T-helper 1 cell (primary cell): ENCODE measurements at places on chromosomes 5 and 9.
A peak's percentile ranks its signal among the peaks of the same experiment; 100 is the strongest.

- no peak for DNase-seq
These were observed 14.0 kb upstream of the EGFL7 start for GRCh38 chr9:136648751-136649150.

- no peak for DNase-seq
These were observed 16.4 kb downstream of the JADE2 start for GRCh38 chr5:134541736-134542376.

GRCh38 chr5:181281077-181281983 is 20.4 kb upstream of the TRIM52 start:
- DNase-seq, result no peak

GRCh38 chr9:80994892-80995291 is 694.5 kb downstream of the TLE1 start:
- DNase-seq, result no peak

DNA sequence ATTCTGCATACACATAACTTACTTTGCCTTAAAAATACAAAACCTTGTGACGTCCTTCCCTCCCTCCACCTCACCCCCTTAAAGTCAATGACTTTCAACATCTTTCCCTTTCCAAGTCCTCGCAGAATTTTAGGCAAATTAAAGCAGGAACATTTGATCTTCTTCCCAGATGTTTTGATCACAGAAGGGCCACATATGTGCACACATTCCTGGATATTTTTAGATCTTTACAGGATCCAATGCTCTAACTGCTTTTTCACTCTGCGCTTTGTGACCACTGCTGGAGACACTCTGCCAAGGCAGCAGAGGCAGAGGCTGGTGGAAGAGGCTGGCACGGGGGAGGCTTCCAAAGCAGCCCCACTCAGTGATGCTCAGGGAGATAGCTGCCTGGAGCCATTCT is 130.7 kb downstream of the SEC61B start:
- DNase-seq, result no peak

DNA sequence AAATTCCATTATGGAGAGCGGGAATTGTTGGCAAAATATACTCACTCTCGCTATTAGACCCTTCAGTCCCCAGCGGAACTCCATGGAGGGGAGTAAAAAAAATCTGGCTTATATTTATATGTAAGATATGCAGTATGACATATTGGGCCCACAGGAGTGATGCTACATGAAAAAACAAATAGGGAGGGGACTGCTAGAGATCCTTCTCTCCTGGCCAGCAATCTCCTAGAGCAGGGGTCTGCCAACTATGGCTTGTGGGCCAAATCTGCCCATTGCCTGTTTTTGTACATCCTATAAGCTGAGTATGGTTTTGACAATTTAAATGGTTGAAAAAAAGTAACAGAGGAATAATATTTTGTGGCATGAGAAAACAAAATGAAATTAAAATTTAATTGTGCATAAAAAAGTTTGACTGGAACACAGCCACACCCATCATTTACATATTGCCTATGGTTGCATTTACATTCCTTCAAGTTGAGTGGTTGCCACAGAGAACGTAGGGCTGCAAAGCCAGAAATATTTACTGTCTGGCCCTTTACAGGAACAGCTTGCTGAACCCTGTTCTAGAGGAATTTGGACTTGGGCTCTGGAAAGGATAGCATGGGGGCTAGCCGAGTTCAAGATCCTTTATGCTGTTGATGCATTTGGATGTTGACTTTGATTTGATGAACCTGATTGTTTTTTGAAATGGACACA is 197.3 kb upstream of the CLINT1 start:
- no peak for DNase-seq

GRCh38 chr9:75921391-75922127 is 31.1 kb downstream of the PCSK5 start:
- DNase-seq, result no peak

GRCh38 chr9:36470643-36471290 is 70.7 kb upstream of the RNF38 start:
- peak; percentile 55 for DNase-seq

GRCh38 chr9:131918481-131918880 is 161.2 kb downstream of the MED27 start:
- no peak for DNase-seq

GRCh38 chr5:125717209-125717608 is 706.0 kb upstream of the GRAMD2B start:
- no peak for DNase-seq

DNA sequence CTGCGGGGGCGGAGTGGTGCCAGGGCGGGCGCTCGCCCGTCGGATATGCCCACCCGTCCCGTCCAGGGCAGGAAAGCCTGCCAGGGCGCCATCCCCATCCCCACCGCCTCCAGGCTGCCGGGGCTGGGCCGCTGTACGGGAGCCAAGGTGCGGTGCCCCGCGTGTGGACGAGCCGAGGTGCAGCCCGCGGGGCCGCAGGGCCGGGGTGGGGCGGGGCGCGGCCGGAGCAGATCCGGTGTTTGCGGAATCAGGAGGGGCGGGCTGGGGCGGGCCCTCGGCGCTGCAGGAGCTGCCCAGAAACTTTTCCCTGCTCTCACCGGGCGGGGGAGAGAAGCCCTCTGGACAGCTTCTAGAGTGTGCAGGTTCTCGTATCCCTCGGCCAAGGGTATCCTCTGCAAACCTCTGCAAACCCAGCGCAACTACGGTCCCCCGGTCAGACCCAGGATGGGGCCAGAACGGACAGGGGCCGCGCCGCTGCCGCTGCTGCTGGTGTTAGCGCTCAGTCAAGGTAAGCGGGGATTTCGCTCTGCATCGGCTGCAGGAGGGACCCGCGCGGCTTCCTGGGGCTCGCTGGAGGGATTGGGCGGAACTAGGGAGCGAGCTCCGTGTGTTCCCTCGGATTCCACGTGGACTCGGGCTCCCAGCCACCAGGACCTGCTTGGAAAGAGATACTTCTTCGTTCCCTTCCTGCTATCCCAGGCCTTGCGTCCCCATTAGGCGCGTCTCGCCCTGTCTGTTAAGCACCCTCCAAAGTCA is at the start of gene ITGA2:
ITGA2 (plus strand) TSS at position 328 of the 756 bp plus-strand sequence; CDS start at position 445, 117 bp downstream.
- peak; percentile 3 for DNase-seq

DNA sequence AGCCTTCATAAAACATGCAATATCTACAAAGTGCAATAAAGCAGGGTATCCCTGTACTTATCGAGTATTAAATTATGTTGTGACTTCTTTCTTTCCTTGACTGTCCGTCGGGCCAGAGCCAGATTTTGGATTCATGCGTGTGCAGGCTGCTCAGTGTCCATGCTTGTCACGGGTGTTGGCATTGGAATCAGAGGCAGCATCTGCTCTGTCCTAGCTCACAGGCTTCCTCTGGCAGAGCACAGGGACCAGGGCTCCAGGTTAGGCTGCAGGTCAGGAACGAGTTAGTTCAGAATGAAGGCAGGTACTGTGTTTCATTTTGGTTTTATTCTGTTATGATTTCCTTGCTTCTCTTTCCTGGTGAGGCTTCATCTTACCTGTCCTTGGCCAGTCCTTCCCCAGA is 249.8 kb downstream of the AUH start:
- no peak for DNase-seq

GRCh38 chr5:59416026-59416425 is 477.5 kb downstream of the PDE4D start:
- DNase-seq, result no peak

DNA sequence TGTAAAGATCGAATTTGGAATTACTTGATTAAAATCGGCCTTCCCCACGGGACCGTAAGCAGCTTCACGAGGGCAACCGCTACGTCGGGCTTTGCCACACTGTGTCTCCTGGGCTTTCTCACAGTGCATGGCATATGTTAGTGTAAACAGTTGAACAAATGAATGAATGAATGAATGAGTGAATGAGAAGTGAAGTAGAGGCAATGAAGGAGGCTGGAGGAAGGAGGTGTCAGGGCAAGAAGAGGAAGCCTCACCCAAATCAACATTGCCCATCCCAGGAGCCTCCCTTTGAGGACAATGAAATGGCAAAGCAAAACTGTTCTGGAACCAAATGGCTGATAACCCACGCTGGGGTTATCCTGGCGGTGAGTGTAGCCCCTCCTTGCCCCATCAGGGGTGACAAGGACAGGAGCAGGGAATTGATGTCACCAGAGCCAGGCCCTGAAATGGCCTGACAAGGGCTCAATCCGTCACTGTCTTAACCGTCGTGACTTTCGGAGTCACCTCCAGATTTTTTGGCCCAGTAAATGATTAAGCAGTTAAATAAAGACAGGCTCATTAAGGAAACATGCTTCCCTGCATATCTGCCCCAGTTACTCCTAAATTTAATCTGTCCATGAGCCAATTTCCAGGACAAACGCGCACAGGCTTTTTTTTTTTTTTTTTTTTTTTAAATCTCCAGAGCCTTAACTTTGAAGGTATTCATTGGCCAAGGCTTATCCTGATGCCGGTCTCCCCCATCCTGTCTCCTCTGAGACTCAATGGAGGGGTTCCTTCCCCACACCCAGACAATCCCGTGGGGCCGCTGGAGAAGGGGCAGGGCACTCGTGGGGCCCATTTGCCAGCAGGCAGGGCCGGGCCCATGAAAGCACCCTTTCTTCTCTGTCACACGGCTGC is 88.4 kb upstream of the BOD1 start:
- no peak for DNase-seq

DNA sequence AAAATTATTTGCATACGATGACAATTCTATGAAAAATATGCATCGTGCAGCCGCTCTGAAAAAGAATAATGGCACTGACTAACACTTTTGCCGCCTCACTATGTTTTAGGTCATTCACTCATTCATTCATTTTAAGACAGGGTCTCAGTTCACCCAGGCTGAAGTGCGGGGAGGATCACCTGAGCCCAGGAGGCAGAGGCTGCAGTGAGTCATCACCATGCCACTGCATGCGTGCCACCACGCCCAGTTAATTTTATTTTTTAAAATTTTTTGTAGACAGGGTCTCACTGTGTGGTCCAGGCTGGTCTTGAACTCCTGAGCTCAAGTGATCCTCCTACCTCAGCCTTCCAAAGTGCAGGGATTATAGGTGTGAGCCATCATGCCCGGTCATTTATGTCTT is 37.0 kb downstream of the RAPGEF1 start:
- DNase-seq, result no peak

DNA sequence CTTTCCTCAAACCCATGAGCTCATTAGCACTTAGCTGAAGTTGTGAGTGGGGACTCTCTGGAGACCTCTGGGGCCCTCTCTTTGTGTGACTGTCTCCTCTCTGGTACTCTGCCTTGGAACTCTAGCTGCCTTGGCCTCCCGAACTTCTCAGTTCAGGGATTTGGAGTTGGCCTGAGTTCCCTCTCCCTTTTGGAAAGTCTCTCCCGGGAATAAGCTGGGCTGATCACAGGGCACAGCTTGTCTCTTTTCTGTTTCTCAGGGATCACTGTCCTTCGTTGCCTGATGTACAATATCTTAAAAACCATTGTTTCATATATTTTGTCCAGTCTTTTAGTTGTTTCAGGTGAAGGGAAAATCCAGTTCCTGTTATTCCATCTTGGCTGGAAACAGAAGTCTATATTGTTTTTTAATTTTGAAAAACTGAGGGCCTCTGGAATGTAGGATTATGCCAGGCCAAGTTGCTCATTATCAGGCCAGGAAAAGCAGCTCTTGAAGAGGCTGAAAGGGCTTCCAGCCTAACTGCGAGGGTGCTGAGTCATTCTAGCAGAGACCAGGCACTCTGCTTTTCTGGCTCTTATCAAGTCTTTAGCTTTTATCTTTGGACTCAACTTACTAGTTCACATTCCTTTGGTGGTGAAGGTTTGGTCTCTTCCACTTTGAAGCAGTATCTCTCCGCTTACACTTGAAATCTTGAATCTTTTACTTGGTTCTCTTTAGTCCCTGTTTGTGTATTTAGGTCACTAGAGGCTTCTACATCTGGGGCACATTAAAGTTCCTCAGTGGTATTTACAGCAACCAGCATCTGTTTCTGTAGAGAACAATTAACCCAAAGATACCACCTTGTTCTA is 8.4 kb upstream of the RGS3 start:
- DNase-seq, result peak; percentile 23

GRCh38 chr5:5156471-5157082 is 16.4 kb downstream of the ADAMTS16 start:
- no peak for DNase-seq

DNA sequence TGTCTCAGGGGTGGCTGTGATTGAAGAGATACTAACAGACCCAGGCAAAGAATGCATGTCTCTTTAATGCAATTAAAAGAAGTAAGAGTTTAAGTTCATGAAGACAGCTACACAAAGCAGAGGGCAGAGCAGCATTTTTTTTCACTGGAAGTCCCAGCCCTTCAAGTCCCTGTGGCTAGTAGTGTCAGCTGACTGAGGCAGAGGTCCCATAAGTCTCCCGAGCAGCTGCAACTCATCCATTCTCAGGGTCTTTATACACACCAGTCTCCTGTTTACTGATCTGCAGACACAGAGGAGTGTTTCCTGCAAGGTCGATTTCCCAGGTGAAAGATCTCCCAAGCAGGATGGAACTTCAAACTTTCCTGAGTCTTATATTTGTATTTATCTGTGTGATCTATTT is 169.4 kb upstream of the GLRA1 start:
- DNase-seq, result no peak

DNA sequence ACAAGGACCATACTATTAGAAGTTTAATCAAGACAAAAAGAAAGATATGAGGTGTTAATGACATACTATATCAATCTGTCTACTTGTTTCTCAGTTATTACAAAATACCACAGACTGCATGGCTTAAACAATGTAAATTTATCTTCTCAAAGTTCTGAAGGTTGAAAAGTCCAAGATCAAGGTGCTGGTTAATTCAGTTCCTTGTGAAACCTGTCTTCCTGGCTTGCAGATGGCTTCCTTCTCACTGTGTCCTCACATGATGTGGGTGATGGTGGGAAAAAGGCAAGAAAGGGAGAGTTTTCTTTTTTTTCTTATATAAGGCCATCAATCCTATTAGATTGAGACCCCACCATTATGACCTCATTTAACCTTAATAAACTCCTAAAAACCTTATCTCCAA is 15.6 kb upstream of the SPINK14 start:
- DNase-seq, result no peak

GRCh38 chr9:90941661-90942060 is 140.0 kb downstream of the SYK start:
- no peak for DNase-seq

DNA sequence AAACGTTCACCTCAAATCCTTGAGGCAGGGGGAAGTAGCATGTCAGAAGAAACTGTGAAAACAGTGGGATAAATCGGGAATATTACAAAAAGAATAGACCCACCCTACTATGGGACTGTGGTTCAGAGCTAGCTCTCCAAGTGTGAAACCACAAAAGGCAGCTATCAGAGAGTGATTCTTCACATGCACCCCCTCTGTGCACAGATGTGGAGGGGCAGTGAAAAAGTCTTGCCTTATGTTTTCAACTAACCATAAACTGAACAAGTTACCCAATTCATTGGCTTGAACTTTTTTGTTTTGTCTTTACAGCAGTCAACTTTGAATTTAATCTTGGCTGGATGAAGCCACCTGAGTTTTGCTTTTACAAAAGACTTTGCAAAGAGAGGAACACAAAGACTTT is 98.8 kb upstream of the NR4A3 start:
- DNase-seq, result no peak

GRCh38 chr5:106940986-106941385 is 729.8 kb downstream of the EFNA5 start:
- no peak for DNase-seq

GRCh38 chr5:60903356-60903755 is 41.5 kb downstream of the ERCC8 start:
- no peak for DNase-seq
